Fibroblast of skin of left quadriceps (primary cell): ENCODE measurements at places on chromosomes 1 and 21.
A peak's percentile ranks its signal among the peaks of the same experiment; 100 is the strongest.

GRCh38 chr1:90986953-90987352 is 34.9 kb downstream of the ZNF644 start:
- no peak for DNase-seq

GRCh38 chr1:55951291-55951690 is 628.1 kb downstream of the PLPP3 start:
- no peak for DNase-seq

- DNase-seq: no peak
Measured at GRCh38 chr1:40732756-40733301, 41.3 kb downstream of the NFYC start.

DNA sequence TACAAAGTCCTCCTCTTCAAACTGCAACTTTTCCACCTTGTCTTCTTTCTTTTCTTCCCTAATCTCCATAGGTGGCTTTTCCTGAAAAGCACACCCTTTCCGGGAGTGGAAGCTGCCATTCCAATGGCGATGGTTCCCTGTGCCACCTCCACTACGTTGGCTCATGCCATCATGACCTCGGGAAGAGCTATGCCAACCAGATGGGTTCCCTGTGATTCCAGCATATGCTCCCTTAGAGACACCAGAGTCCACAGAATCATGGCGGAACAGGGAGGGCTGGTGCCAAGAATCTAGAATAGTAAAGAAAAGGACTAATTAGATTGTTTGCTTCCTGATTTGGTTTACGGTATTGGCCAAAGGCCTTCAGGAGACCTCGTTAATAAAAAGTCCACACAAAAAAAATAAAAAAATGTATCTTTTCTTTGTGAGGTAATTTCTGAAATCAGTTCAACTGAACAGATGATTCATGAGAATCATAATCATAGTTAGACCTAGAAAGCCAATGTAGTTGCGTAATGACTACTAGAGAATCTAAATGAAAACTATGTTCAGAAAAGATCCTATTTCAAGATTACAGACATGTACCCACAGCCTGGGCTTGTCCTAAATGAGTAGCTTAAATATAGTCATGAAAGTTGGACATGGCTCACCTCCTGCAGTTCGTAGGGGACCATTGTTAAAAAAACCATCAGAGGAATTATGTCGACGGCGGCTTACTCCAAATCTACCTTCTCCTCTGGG is 30.9 kb upstream of the CCDC17 start:
- DNase-seq: peak; percentile 7

- DNase-seq: no peak
Measured at GRCh38 chr1:210231846-210232510, 618 bp upstream of the SERTAD4 start.

GRCh38 chr21:42672699-42673458 is 19.5 kb downstream of the PDE9A start:
- DNase-seq: no peak

DNA sequence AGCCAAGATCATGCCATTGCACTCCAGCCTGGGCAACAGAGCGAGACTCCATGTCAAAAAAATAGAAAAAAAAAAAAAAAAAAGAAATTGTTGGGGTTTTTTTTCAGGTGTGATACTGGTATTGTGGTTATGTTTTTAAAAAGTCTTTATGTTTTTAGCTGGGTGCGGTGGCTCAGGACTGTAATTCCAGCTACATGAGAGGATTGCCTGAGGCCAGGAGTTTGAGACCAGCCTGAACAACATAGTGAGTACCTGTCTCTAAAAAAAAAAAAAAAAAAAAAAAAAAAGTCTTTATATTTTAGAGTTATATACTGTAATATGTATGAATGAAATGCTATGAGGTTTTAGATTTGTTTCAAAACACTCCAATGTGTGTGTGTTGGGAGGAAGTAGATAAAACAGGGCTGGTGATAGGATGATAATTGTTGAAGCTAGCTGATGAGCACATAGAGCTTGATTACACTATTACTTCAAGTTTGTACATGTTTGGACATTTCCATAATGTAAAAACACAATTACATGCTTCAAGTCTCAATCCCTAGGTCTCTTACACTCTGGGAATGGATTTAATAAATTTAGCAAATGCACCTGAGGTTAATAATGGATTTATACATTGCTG is 30.2 kb upstream of the ATP5PO start:
- DNase-seq: no peak

GRCh38 chr1:20555025-20555757 is 2.8 kb downstream of the FAM43B start:
- DNase-seq: no peak

DNA sequence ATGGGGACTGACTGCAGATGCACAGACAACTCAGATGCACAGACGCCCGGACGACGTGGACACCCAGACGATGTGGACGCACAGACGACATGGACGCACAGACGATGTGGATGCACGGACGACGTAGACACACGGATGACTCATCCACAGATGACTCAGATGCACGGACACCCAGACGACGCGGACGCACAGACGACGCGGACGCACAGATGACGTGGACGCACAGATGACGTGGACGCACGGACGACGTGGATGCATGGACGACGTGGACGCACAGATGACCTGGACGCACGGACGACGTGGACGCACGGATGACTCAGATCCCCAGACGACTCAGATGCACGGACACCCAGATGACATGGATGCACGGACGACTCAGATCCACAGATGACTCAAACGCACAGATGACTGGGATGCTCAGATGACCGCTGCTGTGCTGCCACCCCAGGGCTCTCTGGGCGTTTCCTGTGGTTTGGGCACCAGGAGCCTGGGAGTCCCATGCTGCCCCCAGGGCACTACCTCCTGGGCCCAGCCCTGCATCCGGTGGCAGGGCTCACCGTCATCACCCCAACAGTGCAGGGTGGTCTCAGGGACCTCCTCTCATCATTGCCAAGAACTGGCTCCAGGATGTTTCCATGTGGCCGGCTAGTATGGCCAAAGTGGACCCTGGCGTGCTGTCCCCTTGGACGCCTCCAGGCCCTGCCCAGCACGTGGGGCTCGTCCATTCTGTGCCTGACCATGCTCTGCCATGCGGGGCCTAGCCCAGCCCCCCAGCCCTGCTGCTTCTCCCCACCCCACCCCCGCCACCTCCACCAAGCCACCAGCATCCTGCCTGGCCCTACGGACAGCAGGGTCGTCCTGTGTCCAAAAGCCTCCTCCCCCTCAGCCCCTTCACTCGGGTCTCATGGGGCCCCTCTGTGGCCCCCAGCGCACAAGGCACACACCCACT is 14.0 kb downstream of the FAAP20 start:
- no peak for DNase-seq

DNA sequence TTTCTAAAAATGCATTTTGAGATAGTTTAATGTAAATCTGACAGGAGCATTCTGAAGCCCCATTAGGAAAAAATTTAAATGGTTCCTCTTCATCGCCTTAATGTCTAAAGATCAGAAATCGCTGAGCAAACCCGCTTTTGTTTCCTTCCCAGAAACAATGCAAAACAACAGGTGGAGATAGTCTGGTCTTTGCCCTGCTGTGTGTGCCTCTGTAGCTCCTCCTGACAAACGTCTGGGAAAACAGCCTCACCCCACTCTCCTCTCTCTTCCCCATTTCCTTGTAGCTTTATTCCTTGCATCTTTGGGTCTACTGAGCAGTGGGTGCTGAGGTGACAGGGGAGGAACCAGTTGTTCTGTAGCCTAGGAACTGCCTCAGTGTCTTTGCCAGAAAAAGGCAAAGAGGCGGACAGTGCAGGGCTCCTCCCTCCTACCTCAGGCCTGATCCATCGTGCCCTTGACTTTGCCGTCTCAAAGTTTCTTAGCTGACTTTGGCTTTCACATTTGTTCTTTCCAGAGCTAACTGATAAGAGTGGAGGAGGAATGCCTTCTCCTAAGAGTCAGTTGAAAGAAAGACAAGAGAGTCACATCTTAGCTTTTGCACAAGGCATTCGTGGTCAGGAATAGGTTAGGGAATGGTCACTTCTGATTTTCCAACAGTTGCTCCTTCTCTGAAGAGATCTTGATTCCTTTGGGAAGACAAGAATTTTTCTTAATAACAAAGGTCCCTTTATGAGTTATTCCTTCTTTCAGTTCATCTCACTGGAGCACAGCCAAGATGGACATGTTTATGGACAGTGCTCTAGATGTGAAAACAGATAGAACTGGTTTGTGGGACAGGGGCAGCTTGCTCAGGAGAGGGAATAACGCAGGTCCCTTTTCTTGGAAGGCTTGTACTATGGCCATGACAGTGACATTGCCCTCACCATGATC is 24.9 kb downstream of the SYT11 start:
- DNase-seq: no peak

- no peak for DNase-seq
Measured at GRCh38 chr1:193741228-193741627, 554.8 kb upstream of the B3GALT2 start.

DNA sequence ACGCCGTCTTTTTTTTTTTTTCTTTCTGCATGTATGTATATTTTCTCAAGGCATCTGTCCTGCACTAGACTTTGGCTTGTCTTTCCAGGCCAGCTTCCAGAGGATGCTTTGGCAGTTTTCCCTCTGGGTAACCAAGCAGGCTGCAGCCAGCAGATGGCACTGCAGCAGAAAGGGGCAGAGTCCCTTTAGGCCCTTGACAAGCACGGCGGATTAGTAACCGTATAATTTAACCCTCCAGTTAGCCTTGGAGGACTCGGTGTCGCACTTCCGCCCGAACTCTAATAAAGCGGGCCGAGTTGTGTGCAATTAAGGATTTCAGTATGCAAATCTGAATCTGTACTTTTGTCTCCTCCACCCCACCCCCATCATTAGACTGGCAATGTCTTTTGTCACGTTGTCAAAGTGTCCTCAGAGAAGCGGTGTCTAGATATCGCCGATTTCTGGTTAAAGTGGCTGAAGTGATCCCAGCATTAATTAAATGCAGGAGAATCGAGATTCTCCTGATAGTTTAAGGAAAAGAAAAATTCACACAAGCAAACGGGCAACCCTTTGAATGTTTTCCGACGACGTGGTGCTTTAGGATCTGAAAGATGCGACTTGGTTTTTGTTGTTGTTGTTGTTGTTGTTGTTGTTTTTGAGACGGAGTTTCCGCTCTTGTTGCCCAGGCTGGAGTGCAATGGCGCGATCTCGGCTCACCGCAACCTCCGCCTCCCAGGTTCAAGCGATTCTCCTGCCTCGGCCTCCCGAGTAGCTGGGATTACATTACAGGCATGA is 1.1 kb upstream of the TMEM167B start:
- no peak for DNase-seq

GRCh38 chr21:18350216-18350615 is 53.4 kb downstream of the TMPRSS15 start:
- DNase-seq: peak; percentile 42

GRCh38 chr1:212606395-212607205 is 2.0 kb upstream of the ATF3 start:
- DNase-seq: no peak

DNA sequence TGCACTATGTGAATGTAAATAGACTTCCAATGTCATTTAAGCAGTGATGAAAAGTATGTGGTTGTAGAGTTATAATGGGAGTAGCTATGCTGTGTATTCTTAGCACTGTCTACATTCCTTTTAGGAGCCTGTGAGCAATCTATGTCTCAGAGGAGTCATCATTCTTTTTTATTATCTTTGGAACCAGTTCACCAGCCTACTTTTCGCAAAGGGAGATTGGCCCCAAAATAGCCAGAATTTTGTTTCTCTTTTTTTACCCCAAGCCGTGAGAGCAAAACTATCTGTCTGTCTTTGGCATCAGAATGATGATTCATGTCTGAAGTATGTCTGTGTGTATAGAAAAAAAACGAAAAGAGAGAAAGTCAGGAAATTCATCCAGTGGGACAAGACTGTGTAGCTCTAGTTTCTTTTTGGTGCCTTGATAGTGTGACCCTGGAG is 44.2 kb downstream of the OSBPL9 start:
- peak; percentile 99 for DNase-seq

- DNase-seq: no peak
Measured at GRCh38 chr1:223535319-223535718, 130.2 kb downstream of the CAPN8 start.

DNA sequence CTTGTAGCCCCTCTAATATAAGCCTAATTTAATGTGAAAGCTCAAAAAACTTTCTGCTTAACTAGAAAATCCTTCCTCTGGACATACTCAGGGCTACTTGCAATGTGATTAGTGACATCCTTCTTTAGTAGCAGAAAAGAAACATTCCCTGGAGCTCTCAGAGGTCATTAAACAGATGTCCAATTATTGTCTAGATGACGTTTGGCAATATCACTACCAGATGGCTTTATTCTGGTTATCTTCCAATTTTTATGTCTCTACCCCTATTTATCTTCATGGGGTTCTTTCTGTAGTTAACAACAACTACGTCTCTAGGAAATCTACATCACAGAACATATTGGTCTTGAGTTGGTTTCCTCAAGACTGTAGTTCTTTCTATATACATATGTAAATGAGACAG is 44.2 kb downstream of the CTH start:
- DNase-seq: no peak

GRCh38 chr1:160206421-160207117 is 1.4 kb downstream of the PEA15 start:
- peak; percentile 75 for DNase-seq

DNA sequence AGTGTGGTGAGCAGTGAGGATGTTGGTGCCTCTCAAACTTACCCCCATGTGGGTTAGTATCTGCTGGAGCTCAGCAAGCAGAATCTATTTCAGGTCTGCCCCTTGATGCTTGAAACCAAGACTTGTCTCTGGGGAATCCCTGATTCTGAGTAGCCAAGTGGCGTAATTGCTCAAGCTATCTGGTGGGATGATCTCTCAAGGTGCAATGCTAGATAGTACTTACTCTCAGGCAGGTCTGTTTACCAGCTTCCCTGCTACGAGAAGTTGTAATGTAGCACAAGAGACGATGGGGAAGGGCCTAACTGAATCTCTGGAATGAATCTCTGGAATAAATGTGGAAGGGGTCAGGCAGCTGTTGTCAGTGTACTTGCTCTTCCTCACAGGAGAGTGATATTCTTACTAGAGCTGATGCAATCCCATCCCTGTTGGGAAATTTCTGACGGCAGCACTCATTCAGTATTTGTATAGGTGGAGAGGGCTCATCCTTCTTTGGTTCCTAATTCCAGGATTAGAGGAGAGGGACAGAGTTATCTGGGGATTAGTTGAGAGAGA is 65.4 kb downstream of the MACF1 start:
- peak; percentile 76 for DNase-seq

DNA sequence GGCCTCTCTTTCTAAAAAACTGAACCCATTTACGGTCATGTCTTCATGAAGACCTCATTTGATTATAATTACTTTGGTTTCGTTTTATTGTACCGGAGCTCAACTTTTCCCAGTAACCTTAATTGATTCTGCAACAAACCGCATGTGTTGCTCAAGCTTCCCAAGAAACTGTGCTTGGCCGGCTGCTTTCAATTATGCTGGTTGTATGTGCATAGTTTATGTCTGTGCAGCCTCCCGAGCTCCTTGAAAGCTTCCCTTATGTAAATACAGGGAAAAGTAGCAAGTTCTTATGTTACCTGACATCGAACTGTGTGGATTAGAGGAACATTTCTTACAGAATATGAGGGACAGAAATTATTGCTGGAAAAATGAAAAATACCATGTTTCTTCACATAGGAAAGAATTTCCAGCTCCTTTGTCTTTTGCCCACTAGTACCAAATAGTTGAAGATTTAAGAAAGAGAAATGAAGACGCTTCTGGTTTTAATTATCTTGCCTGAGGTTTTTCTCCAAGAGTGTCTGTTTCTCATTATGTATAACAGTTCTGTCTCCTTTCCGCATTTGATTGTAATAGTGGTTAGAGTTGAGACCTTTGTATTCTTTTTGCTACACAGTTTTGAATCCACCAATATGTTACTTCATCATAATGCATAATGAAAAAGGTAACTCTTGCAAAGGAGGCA is 2.1 kb downstream of the VCAM1 start:
- DNase-seq: peak; percentile 99
